ENCODE measurements at places on chromosomes 2 and 18. TPM values are rescaled to one million over a fixed set of nuclear protein-coding genes. Genes with fewer than 3 reads are reported as not detected.

- no peaks in the 10 kb centered on the region for H3K27me3 ChIP-seq
- H3K4me1 ChIP-seq: no peaks in the 10 kb centered on the region
- H3K27ac ChIP-seq: no peak overlapping the region
- H3K4me3 ChIP-seq: no peak overlapping the region
These were observed 9.2 kb upstream of the TMEM247 start for GRCh38 chr2:46470114-46470628.

DNA sequence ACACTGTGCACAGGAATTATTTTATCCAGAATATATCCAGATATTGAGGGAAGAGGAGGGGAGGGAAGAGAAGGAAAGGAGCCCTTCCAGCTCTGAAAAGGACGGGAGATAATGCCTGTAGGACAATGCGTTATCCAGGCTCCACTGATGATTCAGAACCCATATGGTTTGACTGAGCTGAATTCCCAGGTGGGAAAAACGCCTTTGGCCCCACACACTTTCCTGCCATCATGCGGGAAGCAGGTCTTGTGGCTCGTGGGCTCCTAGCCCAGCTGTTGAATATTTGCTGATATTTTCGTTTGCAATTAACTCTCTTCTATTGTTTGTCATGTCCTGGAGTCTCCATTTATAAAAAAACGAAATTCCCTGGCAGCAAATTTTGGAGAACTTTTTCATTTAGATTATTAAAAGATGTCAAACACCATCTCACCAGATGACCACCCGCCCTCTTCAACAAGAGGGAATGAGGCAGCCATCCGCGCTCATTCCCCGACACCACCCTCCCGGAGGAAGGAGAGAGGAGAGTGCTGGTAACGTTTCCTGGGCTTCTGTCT, 8.9 kb downstream of the COL6A3 start:
- H3K4me1 ChIP-seq: peaks cover 45% of the 10 kb centered on the region
- peak overlapping the region; percentile 36 for H3K27ac ChIP-seq
- no peaks in the 10 kb centered on the region for H3K36me3 ChIP-seq
- H3K4me3 ChIP-seq: no peak overlapping the region
- DNase-seq: peak; percentile 47

DNA sequence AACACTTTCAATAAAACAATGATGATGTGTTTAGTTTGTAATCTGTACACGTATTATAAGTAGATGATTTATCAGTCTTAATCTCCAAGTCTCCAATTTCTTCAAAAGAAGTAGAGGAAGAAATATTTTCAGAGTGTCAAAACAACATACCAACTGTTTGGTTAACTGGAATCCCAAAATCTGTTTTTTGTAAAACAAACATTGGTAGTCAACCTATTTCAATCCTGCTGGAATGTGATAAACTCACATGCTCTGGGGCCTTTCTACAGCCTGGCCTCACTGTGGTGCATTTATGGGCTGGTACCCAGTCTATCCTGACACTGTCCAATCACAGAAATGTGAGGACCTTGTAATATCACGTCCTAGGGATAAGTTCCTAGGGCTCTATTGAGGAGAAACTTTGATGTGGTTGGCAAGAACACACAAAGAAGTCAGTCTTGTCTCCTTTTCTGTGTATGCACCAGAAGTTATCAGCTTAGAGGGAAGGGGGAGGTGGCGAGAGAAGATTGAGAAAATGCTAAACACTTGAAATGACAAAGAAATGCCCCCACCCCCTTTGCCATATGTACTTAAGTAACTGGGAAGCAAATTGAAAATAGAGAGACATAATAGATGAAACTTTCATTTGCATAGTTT, 47.2 kb downstream of the PRKRA start:
- no peaks in the 10 kb centered on the region for H3K36me3 ChIP-seq
- H3K27ac ChIP-seq: no peak overlapping the region
- no peaks in the 10 kb centered on the region for H3K27me3 ChIP-seq
- DNase-seq: no peak

- no peaks in the 10 kb centered on the region for H3K36me3 ChIP-seq
- H3K4me3 ChIP-seq: no peak overlapping the region
- H3K27ac ChIP-seq: no peak overlapping the region
- H3K4me1 ChIP-seq: no peaks in the 10 kb centered on the region
These were observed 5.1 kb downstream of the SP140 start for GRCh38 chr2:230230496-230231200.

- H3K4me3 ChIP-seq: no peak overlapping the region
- H3K27ac ChIP-seq: no peak overlapping the region
- no peaks in the 10 kb centered on the region for H3K4me1 ChIP-seq
- H3K36me3 ChIP-seq: no peaks in the 10 kb centered on the region
These were observed 1109.7 kb downstream of the SOCS6 start for GRCh38 chr18:71398531-71398930.

GAL3ST2 gene
- total RNA-seq: not detected

DNA sequence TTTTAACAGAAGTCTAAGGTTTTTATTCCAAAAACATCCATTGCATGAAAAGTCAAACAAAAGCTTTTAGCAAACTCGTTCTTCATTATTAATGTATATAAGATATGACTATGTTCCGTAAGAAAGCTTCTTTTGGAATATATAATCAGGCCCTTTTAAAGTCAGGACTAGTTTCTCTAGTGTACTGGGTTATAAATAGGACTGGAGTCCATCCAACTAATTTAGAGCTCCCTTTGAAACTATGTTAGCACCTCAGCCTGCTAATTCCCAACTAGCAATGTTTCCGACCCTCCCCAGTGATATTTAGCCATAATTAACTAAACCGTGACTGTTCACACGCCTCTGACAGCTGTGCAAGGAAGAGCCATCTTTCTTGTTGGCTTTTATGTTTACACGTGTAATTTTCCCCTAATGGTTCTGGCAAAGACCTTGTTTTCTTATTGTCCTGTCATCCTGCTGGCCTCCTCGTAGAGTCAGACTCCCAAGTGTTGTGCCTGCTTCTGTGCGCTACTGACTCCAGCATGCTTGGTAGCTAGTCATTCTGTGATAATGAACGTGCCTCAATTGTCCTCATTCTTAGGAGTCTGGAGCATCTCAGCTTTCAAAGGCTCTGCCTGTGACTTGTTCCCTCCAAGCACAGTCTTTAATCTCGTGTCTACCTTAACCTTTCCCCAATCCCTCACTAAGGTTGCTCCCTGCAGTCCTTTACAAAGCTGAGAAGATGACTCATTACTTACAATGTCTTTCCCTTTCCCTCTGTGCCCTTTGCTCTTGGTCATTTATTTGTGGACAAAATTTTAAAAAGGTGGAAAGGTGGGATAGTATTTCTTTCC, 172.2 kb upstream of the RASGRP3 start:
- no peak overlapping the region for H3K4me3 ChIP-seq
- DNase-seq: no peak
- no peaks in the 10 kb centered on the region for H3K4me1 ChIP-seq
- H3K36me3 ChIP-seq: peaks cover 43% of the 10 kb centered on the region
- H3K27me3 ChIP-seq: no peaks in the 10 kb centered on the region
- peak overlapping the region; percentile 51 for H3K27ac ChIP-seq

- H3K4me3 ChIP-seq: no peak overlapping the region
- DNase-seq: no peak
- H3K36me3 ChIP-seq: no peaks in the 10 kb centered on the region
- H3K27ac ChIP-seq: no peak overlapping the region
These were observed 3.6 kb upstream of the HS1BP3 start for GRCh38 chr2:20654535-20654813.

- no peaks in the 10 kb centered on the region for H3K27me3 ChIP-seq
- no peak overlapping the region for H3K4me3 ChIP-seq
- peak; percentile 25 for DNase-seq
These were observed 209.6 kb upstream of the PIK3C3 start for GRCh38 chr18:41745166-41746049.

POTEI gene
- not detected for total RNA-seq

GRCh38 chr2:67773851-67774250, 289.0 kb downstream of the C1D start:
- no peaks in the 10 kb centered on the region for H3K4me1 ChIP-seq
- no peak overlapping the region for H3K27ac ChIP-seq
- H3K4me3 ChIP-seq: no peak overlapping the region
- DNase-seq: no peak
- H3K36me3 ChIP-seq: no peaks in the 10 kb centered on the region

- H3K36me3 ChIP-seq: no peaks in the 10 kb centered on the region
- H3K4me3 ChIP-seq: no peak overlapping the region
- no peak overlapping the region for H3K27ac ChIP-seq
These were observed 451.4 kb upstream of the SLC14A2 start for GRCh38 chr18:45163871-45164270.

GRCh38 chr2:40654346-40654745, 202.5 kb upstream of the SLC8A1 start:
- no peak for DNase-seq
- no peak overlapping the region for H3K27ac ChIP-seq
- no peak overlapping the region for H3K4me3 ChIP-seq
- no peaks in the 10 kb centered on the region for H3K36me3 ChIP-seq

CDH2 gene
- 510 TPM for total RNA-seq

Data from heart left ventricle (tissue), 16 donors.